ENCODE measurements at places on chromosomes 2 and 18. TPM values are rescaled to one million over a fixed set of nuclear protein-coding genes. Genes with fewer than 3 reads are reported as not detected.

Gene NOL4
- total RNA-seq = 0.35 TPM

Gene GALNT3
- total RNA-seq = 0.17 TPM

Gene KCNF1
- total RNA-seq = 0.17 TPM

Gene PAX8
- total RNA-seq = 0.30 TPM

Gene CCDC142
- total RNA-seq = 6.6 TPM

Gene SERPINB11
- not detected for total RNA-seq

- no peak for DNase-seq
Measured at GRCh38 chr2:38405917-38406596, 29.0 kb upstream of the ATL2 start.

GRCh38 chr18:45962866-45963265 is 4.3 kb downstream of the EPG5 start:
- DNase-seq = no peak

GRCh38 chr2:195106681-195107380 is 550.2 kb upstream of the SLC39A10 start:
- DNase-seq = no peak

GRCh38 chr2:133801946-133802345 is 233.7 kb upstream of the NCKAP5 start:
- DNase-seq = no peak

GRCh38 chr2:236036045-236036444 is 132.1 kb downstream of the GBX2 start:
- no peak for DNase-seq

GRCh38 chr2:174049895-174050294 is 84.7 kb upstream of the SP3 start:
- no peak for DNase-seq

- DNase-seq = no peak
Measured at GRCh38 chr2:39547811-39548719, 111.0 kb upstream of the MAP4K3 start.

GRCh38 chr2:43944915-43945314 is 50.9 kb downstream of the LRPPRC start:
- no peak for DNase-seq

All from left ventricle myocardium superior (tissue), 1 donor.